ENCODE measurements at places on chromosomes 5 and 9. TPM values are rescaled to one million over a fixed set of nuclear protein-coding genes. Genes with fewer than 3 reads are reported as not detected.

TLE4 gene
- total RNA-seq, result 12.3 TPM

SPINK6 gene
- total RNA-seq, result 1.9 TPM

SPATA31E1 gene
- not detected for total RNA-seq

PKD2L2 gene
- not detected for total RNA-seq

GLRA1 gene
- not detected for total RNA-seq

COL15A1 gene
- total RNA-seq, result not detected

NKD2 gene
- total RNA-seq, result 0.32 TPM

RASGEF1C gene
- not detected for total RNA-seq

C8G gene
- 1.1 TPM for total RNA-seq

COL23A1 gene
- total RNA-seq, result 0.10 TPM

GFI1B gene
- not detected for total RNA-seq

ECSCR gene
- total RNA-seq, result not detected

SOWAHA gene
- total RNA-seq, result not detected

GRCh38 chr5:176466245-176466871 is 18.2 kb downstream of the FAF2 start:
- peak; percentile 84 for DNase-seq

GRCh38 chr5:99651298-99651697 is 722.5 kb upstream of the CHD1 start:
- DNase-seq, result no peak

DNA sequence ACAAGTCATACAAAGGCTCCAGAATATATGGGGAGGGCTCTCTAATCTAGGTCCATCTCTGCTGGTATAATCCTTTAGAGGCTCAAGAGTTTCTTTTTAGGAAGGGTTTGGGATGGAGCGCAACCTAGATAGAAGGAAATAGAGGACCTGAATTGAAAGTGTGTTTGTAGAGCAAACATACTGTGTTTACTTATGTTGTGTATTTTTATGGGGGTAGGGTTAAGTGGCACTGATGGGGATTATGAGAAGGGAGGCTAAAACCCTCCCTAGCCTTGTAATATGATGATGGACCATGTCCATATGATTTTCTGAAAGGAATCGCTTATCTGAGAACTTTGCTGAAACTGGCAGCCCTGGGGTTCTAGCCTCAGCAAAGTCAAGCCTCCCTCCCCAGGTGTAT is 4.4 kb upstream of the ELL2 start:
- DNase-seq, result no peak

- DNase-seq, result no peak
Measured at GRCh38 chr9:110104261-110104809, 103.6 kb downstream of the C9orf152 start.

GRCh38 chr5:174725261-174725990 is 1.0 kb downstream of the MSX2 start:
- peak; percentile 27 for DNase-seq

- no peak for DNase-seq
Measured at GRCh38 chr5:142698447-142699183, 12.7 kb upstream of the FGF1 start.

DNA sequence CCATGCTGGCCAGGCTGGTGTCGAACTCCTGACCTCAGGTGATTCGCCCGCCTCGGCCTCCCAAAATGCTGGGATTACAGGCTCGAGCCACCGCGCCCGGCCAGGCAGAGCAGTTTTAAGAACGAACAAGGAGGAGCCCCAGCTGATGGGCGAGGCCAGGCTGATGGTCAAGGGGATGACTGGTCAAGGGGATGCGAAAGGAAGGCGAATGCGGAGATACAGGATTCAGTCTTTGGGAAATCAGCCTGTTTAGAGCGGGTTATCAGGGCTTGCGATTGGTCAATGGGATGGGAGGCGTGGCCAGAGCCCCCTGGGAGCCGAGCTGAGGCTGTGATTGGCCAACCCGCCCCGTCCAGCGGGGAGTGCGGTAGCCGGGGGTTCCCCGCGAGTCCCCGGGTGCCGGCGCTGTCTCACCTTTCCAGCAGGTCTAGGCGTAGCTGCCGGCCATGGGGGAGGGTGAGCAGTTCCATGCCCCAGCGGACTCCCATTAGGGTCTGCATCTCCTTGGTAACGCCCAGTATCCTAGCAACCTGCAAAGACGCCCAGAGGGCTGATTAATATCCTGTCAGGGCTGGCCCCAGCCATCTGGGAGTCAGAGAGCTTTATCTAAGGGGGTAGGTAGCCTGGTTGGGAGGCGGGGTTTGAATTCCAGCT is 7.5 kb upstream of the TOR2A start:
- DNase-seq, result no peak

- peak; percentile 16 for DNase-seq
Measured at GRCh38 chr5:129003232-129003631, 37.9 kb downstream of the SLC27A6 start.

DNA sequence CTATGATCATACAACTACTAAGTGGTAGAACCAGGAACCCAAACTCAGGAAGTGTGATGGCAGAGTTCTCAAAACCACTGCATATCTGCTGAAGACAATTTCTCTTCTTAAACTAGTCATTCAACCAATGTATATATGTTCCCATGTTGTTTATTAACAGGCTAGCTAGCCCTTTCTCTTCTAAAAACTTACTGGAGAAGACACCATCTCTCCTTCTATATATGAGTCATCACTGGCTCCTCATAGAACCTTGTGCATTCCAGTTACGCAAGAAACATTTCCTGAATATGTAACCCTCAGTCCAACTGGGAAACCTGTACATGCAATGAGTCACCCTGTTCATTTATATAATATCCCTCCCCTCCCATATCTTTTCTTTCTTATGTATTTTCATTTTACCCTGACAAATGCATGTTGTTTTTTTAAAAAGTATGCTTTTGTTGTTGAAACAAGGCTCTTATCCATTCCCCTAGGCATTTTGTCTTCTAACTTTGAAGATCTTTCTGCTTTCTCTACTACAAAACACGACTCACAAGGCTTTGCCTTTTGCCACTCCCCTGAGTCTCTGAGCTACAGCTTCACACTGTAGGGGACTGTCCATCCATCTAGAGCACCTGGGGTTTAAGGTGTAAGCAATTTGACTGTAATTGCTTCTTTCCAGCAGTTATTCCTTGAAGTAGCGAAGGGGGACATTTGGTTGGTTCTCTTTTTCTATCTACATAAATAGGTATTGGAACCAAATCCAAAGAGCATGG is 119.5 kb downstream of the ANXA1 start:
- peak; percentile 94 for DNase-seq

DNA sequence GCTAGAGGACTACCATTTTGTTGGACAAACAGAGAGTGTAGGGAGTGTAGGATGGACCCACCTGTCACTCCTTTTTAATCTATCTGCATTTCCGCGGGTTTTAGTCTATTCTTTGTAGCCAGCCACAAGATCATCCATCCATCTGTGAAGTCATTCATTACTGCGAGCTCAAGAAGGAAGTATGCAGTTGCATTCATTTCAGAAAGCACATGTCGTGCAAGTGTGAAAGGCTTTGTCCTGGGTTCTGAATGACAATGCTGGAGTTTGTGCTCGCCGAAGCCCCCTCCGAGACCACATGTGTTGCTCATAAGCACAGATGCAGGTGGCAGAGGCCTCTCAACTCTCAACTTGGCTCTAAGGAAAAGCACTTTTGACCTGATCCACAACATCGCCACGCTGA is 70.3 kb upstream of the BASP1 start:
- no peak for DNase-seq

- DNase-seq, result no peak
Measured at GRCh38 chr5:170576602-170577535, 73.0 kb downstream of the KCNIP1 start.

DNA sequence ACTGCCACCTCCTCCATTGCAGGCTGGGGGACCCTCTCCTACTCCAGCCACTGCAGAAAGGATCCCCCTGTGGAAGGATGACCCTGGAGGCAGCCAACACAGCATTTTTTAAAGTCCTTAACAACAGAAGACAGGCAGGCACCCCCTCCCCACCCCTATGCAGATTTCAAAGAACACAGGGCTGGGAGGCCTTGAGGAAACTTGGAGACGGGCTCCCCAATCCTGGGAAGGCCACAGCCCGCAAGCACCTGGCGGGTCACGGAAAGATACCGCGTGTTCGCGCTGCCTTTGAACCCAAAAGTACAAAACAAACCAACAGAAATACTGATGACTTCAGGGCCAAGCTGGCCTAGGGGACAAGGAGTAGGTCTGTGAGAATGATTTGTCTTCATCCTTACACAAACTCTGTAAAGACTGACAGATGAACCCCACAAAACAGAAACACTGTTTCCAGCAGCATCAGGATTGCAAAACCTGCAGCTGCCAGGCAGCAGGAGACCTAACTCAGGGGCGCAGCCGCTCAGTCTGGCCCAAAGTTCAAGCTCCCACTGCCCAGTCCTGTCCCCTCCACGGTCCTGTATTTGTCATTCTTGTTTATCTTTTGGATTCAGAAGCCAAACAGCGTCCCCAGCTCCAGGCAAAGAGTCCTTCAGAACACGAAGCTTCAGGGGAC is 13.8 kb downstream of the VAV2 start:
- DNase-seq, result no peak

DNA sequence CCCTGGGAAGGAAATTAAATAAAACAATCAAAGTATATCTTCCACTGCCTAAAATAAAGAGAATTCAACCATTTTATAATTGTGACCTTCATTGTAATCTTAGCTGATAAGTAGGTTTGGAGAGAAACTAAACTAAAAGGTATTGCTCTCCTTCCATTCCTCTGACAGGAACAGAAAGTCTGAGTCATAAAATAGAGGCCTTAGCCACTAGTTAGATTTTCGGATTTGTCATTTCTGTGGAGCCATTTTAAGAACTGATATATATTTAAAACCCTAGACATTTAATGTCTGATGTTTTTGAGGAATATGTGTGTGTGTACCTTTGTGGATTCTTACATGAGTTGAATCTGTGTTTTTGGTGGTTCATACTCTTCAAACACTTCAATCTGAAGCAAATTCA is 11.8 kb upstream of the TMC1 start:
- DNase-seq, result peak; percentile 17

DNA sequence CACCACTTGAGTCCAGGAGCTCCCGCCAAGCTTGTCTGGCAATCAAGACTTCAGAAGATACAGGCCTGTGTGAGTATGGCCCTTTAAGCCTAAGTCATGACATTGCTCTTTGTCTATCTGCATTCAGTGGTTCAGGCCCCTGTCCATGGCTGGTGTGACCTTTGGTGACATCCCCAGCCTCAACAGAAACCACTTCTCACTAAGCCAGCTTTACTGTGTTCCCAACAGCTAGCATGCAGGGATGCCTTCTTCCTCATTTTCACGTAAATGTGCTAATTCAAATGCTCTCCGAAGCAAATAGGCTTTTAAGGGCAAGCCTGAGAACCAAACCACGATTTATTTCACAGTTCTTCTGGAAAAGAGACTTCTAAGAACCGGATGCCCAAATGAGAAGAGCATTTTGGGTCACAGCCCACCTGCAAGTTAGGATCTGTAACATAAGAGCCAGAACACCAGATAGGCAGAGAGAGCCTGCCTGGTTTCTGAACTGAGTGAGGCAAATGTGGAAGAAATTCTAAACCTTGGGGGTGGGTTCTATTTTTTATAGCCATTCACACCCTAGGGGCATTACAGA is 14.9 kb downstream of the CD180 start:
- no peak for DNase-seq

DNA sequence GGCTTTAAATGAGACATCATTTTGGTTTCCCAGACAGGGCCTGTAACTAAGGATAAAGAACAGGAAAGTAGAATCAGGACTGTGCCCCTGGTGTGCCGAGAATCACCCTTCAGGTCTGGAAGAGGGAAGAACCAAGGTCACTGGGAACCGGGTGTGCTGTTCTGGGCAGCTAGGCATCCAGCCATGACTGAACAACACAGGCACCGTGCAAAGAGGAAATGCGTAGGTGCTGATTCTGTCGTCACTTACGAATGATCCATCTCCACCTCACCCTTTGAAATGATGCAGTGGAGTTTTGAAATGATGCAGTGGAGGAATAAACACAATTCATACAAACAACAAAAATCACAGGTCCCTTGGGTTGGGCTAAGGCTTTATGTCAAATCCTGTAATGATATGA is 64.4 kb downstream of the MAP1B start:
- DNase-seq, result no peak

DNA sequence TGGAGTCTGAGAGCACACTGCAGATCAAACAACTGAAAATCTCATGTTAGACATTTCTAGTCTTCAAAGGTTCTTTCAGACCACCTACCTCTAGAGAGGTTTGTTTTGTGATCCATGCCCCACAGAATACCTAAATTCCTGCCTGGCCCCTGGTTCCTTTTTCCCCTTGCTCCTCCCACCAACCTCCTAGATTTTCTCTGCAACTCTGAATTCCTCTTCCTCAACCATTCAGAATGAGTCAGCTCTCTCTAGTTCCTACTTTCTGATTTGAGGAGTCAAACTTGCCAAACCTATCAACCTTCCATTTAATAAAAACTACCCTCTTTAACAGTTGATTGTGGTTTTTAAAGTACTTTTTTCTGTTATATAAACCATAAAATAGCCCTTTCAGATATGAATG is 83.2 kb upstream of the ZNF462 start:
- no peak for DNase-seq

DNA sequence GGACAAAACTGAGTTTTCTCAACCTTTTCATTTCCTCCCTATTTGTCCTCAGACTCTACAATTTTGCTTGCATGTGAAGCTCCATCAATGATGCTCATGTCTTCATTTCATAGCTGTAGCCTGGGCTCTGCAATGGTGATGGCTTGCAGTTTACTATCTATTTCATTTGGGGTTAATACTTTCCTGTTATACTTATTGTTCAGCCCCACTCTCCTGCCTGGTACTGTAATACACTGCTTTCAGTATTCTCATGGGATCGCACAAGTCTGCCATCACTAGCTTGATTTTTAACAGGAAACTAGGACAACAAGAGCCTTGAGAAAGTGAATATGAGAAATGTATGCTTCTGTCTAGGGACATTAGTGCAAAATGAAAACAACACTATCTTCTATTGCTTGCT is 84.2 kb upstream of the SEMA6A start:
- DNase-seq, result no peak

DNA sequence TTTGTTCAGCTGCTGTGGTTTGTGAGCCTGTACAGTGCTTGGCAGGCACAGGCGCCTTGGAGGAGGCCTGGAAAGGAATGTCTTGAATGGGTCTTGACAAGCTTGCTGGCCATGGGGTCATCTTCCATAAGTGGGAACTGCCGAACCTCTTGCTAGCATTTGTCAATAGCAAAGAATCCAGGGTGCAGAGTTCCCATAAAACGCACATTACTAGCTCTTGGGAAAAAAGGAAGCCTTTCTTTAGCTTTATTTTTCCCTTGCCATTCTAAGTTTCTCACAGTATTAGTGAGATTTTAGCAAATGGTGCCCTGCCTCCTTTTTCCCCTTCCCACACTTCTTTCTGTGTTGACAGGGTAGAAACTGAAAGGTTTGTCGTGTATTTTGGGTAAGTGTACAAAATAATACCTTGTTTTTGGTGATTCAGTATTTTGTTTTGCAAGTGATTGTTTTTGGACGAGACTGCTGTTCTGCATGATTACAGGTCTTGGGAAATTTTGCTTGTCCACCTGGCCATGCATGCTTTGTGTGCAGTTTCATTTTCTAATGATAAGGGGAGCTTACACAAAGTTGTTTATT is 82.0 kb downstream of the ADGRV1 start:
- no peak for DNase-seq

DNA sequence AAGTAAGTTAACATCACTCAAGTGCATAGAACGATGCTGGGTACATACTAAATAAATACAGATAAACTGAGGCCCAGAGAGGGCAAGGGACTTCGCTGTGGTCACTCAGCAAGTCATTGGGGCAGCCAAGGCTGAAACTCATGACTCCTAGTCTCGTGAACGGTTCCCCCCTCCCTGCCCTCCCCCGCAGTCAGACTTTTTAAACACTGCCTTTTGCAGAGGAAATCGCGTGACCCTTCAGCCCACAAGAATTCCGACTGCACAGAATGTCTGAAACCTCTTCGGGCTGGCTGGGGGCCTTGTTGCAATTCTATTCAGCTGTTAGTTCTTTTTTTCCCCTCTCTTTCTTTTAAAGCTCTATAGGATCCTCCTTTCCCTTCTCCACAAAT is 28.1 kb downstream of the NEK6 start:
- DNase-seq, result no peak

All from MCF 10A (cell line).